Activated B cell treated with CpG ODN at 0.5 μM for 24 hours (primary cell): ENCODE measurements at places on chromosomes 6 and 20. TPM values are rescaled to one million over a fixed set of nuclear protein-coding genes. Genes with fewer than 3 reads are reported as not detected.

The C6orf58 gene
- not detected in 2 replicates for total RNA-seq

The HS3ST5 gene
- not detected in 2 replicates for total RNA-seq

The GHRH gene
- not detected in 2 replicates for total RNA-seq

The POPDC3 gene
- not detected in 2 replicates for total RNA-seq

- no peak for DNase-seq
These were observed 1.7 kb upstream of the DLL1 start for GRCh38 chr6:170292407-170293158.

GRCh38 chr6:93562582-93562981 is 143.2 kb upstream of the EPHA7 start:
- DNase-seq = no peak

- no peak for DNase-seq
These were observed 424.5 kb downstream of the HTR1B start for GRCh38 chr6:77038807-77039206.

- DNase-seq = no peak
These were observed 579.9 kb downstream of the MMUT start for GRCh38 chr6:48883116-48883515.

DNA sequence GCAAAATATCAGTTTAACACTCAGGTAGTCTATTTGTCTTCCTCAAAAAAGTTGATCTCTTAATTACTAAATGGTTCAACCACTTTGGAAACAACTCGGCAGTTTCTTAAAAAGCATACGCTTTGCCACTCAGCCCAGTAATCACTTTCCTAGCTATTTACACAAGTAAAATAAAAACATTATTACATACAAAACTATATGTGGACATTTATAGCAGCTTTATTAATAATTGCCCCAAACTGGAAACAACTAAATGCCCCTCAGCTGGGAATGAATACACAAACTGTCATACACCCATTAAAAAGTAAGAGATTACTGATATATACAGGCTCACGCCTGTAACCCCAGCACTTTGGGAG is 7.4 kb downstream of the EEF1A1 start:
- DNase-seq = no peak
